ENCODE measurements at places on chromosomes 2 and 18.

DNA sequence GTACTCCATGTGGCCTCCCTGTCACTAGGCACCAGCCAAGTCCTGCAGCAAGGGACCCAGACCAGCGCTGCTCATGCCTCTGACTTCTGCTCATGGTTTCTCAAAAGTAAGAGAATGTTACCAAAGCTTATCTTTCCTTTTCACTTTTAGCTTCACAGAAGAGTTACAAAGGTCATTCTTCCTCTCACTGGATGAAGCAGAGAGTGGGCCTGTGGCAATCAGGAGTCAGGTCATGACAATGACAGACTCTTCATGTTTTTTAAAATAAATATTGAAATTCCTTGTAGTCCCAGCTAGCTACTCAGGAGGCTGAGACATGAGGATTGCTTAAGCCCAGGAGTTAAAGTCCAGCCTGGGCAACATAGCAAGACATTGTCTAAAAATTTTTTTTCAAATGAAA, 126.1 kb downstream of the OSR1 start:
- DNase-seq = no peak

GRCh38 chr18:67232991-67233390, 283.5 kb downstream of the DSEL start:
- no peak for DNase-seq

- DNase-seq = no peak
These were observed 142.3 kb downstream of the BABAM2 start for GRCh38 chr2:28032816-28033215.

GRCh38 chr2:175003875-175004729, 1.1 kb downstream of the CHN1 start:
- DNase-seq = no peak

DNA sequence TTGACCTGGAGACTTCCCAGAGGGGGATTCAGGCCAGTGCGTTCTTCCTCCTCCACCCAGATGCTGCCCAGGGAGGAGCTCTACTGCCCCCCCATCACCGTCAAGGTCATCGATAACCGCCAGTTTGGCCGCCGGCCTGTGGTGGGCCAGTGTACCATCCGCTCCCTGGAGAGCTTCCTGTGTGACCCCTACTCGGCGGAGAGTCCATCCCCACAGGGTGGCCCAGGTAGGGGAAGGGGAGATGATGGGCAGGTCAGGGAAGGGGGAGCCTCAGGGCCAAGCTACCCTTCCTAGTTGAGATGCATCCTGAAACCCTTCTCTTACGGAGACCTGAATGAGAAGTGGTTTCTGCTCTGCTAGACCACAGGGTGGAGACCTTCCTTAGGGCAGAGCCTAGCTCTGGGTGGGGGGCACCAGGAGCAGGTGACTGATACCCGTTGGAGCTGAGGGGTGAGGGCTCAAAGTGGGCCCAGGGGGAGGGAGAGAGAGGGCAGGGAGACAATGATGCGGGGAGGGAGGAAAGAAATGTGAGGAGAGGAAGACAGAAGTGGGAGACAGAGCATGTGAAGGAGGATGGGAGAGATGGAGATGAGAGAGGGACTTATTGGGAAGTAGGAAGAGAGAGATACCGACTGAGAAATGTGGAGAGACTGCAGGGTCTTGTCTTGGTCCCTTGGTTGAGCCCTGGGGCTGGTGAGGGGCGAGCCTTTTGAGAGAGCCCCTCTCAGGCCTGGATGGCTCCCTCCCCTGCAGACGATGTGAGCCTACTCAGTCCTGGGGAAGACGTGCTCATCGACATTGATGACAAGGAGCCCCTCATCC, 159.4 kb downstream of the DYSF start:
- DNase-seq = peak; percentile 42

DNA sequence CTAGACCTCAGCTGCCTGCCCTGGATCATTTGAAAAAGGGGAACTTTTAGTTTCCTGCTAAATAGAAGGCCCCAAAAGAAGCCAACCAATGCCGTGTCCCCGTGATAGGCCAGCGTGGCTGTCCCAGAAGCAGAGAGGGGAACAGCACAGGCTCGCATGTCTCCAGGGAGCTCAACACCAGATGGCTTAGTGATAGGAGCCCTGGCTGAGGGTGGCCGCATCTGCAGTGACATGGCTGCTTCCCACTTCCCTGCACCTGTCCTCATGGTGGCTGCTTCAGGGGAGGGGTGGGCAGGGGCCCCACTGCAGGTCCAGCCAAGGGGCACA, 79.6 kb downstream of the MBP start:
- no peak for DNase-seq

- no peak for DNase-seq
These were observed 375.0 kb upstream of the ZEB2 start for GRCh38 chr2:144894612-144895599.

DNA sequence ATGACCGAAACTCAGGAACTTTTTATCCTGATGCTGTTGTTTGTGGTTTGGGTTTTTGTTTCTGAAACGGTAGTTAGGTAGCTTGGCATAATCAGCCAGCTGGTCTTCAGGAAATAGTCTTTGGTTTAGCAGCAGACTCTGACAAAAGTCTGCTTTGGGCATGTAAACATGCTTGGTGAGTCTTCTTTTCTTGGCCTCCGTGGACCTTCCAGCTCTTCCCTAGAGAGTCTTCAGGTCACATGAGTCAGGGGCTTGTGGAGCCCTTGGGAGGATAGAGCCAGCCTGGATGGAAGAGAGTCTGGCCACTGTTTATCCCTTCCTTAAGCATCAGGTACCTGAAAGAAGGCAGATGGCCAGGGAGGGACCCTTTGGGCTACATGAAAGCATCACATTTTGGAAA, 154.5 kb downstream of the MGAT5 start:
- no peak for DNase-seq

DNA sequence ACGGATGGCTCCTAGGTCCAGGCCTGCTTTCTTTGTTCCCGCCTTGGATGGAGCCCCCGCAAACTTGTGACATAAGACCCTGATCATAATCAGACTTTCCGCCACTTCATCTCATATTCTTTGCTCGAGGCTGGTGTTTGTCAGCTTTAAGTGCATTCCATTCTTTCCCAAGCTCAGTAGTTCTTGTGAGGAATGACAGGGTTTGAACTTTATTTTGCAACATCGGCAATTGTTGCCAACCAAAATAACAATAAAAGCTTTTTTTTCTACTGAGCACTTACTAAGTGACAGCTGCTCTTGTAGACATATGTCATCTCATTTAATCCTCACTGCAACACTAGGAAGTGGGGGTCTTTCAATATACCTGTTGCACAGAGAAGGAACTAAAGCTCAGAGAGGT, 178.8 kb upstream of the ST6GAL2 start:
- DNase-seq = no peak

DNA sequence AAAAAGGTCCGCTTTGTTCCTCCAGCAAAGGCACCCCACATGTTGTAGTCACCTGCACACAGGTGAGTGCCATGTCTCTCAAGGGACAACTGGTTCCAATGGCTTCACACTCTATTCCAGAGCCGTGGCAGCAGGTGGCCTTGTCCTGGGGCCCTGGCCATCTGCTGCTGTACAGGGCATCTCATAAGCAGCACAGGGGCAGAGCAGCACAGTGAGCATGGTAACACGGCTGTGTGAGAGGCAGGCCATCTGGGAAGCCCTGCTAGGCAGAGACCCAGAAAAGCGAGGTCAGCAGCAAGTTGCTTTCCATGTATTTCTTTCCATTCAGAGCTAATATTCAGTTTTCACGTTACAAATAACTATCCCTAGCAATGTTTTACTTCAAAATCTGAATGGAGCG, 54.7 kb downstream of the CMPK2 start:
- DNase-seq = no peak

DNA sequence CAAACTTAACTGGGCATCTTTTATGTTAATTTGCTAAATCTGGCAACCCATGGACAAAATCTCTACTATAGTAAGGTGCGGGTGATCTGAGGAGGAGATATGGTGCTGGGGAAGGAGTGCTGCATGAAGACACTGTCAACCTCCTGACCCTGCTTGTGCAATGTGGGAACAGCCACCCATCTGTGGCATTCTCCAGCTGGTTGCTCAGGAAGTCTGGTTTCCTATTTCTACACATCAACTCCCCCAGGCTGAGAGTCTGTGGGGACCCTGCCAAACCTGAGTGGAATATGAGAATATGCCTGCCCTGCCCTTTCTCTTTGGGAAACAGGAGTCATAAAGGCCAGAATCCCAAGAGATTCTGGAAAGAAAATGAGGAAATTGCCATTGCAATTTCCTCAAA, 60.1 kb upstream of the PAX3 start:
- DNase-seq = no peak

DNA sequence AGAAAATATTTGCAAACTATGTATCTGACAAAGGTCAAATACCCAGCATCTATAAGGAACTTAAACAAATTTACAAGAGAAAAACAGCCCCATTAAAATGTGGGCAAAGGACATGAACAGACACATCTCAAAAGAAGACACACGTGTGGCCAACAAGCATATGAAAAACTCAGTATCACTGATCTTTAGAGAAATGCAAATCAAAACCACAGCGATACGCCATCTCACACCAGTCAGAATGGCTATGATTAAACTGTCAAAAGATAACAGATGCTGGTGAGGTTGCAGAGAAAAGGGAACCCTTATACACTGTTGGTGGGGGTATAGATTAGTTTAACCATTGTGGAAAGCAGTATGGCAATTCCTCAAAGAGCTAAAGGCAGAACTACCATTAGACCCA, 64.3 kb upstream of the RBMS1 start:
- no peak for DNase-seq

DNA sequence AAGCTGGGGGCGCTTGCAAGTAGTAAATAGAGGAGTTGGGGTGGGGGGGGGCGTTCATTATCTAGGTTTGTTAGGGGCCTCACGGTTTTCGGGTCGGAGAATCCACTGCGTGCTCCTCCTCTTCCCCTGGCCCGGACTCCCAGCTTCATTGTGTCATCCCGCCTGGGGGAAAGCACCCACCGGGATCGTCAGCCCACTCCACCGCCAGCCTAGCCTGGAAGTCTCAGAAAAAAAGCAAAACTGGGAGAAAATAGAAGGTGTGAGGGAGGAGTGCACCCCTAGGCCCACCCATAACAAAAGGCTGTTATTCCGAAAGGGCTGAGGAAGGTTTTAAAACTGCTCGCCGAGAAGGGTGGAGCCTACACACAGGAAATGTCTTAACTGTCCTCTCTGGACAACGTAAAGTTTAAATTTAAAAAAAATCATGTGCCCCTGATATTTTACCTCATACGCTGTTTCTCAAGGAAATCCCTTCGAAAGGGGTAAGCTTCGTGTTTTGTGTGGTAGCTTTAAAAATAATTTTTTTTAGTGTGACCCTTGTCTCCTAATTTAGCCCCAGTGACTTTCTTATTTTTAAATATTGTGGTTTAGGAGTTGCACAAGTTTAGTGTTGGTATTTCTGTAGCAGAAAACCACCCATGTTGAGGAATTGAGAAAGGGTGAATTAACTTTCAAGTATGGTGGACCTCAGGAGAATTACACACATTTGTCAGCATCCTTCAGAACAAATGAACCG, 104.2 kb downstream of the SPTBN1 start:
- peak; percentile 70 for DNase-seq

All from islet precursor cell (in vitro differentiated cells).